Left ventricle myocardium superior (tissue), 1 donor: ENCODE measurements at places on chromosomes 4 and X. TPM values are rescaled to one million over a fixed set of nuclear protein-coding genes. Genes with fewer than 3 reads are reported as not detected.

Gene RTL5
- total RNA-seq, result 2.5 TPM

Gene ERCC6L
- 0.05 TPM for total RNA-seq

Gene CENPVL1
- total RNA-seq, result not detected

Gene NAP1L3
- 0.50 TPM for total RNA-seq

Gene VMA21
- total RNA-seq, result 21.9 TPM

Gene SHISA3
- total RNA-seq, result 5.4 TPM

Gene FAT1
- 61.8 TPM for total RNA-seq

Gene SMIM43
- not detected for total RNA-seq

Gene CDS1
- 0.55 TPM for total RNA-seq

Gene SOWAHB
- total RNA-seq, result not detected

Gene RAB39B
- not detected for total RNA-seq

Gene REPS2
- total RNA-seq, result 8.0 TPM

Gene SPATA18
- total RNA-seq, result 1.9 TPM

Gene SSX2
- total RNA-seq, result not detected

Gene IL21
- not detected for total RNA-seq

Gene PGAM4
- total RNA-seq, result not detected

Gene ODAPH
- not detected for total RNA-seq

Gene ASB9
- 0.55 TPM for total RNA-seq

Gene C4orf50
- total RNA-seq, result 0.02 TPM

Gene LRIT3
- not detected for total RNA-seq

Gene GAGE1
- not detected for total RNA-seq

Gene XKRX
- not detected for total RNA-seq

Gene SHROOM4
- total RNA-seq, result 8.9 TPM

Gene NUDT11
- 0.10 TPM for total RNA-seq

Gene IL3RA
- total RNA-seq, result 6.2 TPM

Gene CPLX1
- 4.4 TPM for total RNA-seq

Gene SLC6A14
- not detected for total RNA-seq

Gene CYLC1
- not detected for total RNA-seq

Gene LGI2
- total RNA-seq, result 2.0 TPM

Gene KCND1
- total RNA-seq, result 0.47 TPM

Gene HTR2C
- total RNA-seq, result not detected

Gene PCDH19
- total RNA-seq, result 0.84 TPM

Gene CTAG2
- total RNA-seq, result not detected

Gene SSX4B
- total RNA-seq, result not detected

Gene DSPP
- not detected for total RNA-seq

Gene CXXC4
- total RNA-seq, result 5.0 TPM

Gene AFF2
- 0.30 TPM for total RNA-seq

Gene TMSB15B
- 0.40 TPM for total RNA-seq

Gene CWH43
- not detected for total RNA-seq

Gene ADH1B
- 110 TPM for total RNA-seq

Gene CDKN2AIP
- 9.2 TPM for total RNA-seq

Gene CSAG1
- not detected for total RNA-seq

Gene SOX3
- not detected for total RNA-seq

Gene IBSP
- not detected for total RNA-seq

Gene ARHGAP36
- total RNA-seq, result not detected

Gene HMX1
- total RNA-seq, result not detected

Gene ACOT9
- 41.8 TPM for total RNA-seq

Gene ODAM
- total RNA-seq, result not detected

Gene F8A2
- not detected for total RNA-seq

Gene PAK3
- 0.64 TPM for total RNA-seq

Gene IQSEC2
- total RNA-seq, result 12.0 TPM

Gene RRH
- total RNA-seq, result not detected

Gene CTAG1B
- not detected for total RNA-seq

Gene CYTL1
- total RNA-seq, result 0.42 TPM

Gene FREM3
- total RNA-seq, result not detected
